Activated CD4-positive, alpha-beta memory T cell treated with anti-CD3 and anti-CD28 coated beads, Interleukin-2, amount 10 ng/mL, durations not matched to agents 7 days and 5 days (primary cell): ENCODE measurements at places on chromosomes 6 and 20. TPM values are rescaled to one million over a fixed set of nuclear protein-coding genes. Genes with fewer than 3 reads are reported as not detected.

DNA sequence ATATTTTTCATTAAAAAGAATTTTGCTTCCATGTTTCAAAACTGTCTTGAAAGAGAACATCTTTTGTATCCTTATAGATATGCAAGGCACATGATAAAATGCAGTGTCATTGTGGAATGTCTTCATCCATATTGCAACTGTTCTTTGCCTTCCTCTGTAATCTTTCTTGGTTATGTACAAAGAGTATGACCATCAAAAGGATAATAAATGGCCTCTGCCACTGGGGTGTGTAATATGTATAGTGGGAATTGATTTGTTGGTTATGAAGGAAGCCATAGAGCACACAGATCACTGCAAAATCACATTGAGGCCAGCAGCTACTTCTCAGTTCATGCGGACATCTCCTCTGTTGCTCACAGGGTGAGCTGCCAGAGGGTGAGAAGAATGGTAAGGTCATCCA is 703.5 kb downstream of the TFAP2A start:
- DNase-seq: no peak

SNX5 gene
- total RNA-seq: 236 TPM

STK4 gene
- 204 TPM for total RNA-seq

DNA sequence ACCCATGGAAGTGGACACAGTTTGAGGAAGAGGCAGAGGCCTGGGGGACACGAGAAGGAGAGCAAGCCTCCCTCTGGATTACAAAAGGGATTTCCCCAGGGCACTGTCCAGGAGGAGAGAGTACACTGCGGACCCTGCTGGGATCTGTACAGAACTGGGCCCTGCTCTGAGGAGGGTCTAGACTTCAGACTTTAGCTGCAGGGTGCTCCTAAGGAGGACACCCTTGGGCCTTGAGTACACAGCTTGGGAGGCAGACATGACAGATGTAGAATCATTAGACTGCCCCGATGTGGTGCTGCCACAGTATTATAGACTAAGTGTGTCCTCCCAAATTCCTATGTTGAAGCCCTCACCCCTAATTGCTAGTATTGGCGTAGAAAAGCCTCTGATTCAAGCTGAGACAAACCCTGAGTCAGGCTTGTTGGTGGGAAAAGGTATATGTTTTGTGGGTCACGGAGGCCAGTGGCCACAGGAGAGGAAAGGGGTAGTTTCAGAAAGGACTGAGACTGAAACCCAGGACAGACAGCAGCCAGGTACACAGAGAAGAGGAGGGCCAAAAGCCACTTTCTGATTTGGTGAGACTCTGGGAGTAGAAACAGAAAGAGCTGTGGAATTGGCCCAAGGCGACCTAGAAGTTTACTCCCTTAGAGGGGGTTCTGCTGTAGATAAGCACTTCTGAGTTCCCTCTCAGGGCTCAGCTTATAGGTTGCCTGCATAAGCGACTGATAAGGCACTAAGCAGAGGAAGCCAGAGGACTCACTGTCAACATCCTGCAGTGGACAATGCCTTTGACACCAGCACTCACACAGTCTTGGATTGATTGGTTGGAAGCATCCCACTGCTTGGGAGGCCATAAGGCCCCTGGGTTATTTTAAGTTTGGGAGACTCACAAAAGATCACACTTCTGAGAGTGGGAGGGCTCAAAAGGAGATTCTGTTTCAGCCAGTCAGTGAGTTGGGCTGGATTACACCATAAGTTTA is 16.5 kb upstream of the SH3BGRL2 start:
- DNase-seq: no peak

CAP2 gene
- not detected for total RNA-seq

CCN5 gene
- total RNA-seq: not detected

ERVFRD-1 gene
- not detected for total RNA-seq

DNA sequence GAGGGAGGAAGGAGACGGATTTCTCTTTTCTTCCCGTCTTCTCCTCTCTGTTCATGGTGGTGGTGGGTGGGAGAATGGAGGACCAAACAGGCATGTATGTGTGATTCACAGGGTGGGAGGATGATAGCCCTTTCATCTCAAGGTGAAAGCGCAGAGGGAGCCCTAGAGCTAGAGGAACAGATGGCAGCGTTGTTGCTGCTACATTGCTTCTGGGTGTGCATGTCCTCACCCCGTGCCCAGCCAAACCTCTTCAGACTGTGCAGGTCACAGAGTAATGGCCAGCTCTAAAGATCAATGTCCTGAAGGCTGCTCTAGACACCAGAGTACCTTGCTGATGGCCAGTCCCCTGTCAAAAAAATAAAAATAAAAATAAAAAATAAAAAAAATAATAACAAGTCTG is 301.8 kb downstream of the TBC1D7 start:
- no peak for DNase-seq

DNA sequence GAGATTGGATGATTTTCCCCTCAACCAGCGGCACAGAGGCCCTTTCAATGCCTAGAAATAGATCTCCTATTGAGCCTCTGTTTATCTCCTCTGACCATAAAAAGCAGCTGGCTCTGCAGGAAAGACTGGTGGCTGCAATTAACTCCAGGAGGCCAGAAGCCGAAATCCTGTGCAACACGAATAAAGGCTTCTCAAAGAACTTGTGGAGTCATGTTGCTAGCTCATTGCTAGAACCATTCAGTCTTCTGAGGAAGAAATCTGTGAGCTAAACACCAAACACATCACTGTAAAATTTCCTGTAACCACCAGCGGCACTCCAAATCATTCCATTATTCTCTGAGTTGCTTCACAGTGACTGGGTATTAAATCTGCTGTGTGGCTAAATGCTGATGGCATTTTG is 49.1 kb upstream of the TPD52L1 start:
- no peak for DNase-seq

TEAD3 gene
- 0.13 TPM for total RNA-seq

- DNase-seq: no peak
These were observed 306.1 kb downstream of the QKI start for GRCh38 chr6:163720460-163721235.

DNA sequence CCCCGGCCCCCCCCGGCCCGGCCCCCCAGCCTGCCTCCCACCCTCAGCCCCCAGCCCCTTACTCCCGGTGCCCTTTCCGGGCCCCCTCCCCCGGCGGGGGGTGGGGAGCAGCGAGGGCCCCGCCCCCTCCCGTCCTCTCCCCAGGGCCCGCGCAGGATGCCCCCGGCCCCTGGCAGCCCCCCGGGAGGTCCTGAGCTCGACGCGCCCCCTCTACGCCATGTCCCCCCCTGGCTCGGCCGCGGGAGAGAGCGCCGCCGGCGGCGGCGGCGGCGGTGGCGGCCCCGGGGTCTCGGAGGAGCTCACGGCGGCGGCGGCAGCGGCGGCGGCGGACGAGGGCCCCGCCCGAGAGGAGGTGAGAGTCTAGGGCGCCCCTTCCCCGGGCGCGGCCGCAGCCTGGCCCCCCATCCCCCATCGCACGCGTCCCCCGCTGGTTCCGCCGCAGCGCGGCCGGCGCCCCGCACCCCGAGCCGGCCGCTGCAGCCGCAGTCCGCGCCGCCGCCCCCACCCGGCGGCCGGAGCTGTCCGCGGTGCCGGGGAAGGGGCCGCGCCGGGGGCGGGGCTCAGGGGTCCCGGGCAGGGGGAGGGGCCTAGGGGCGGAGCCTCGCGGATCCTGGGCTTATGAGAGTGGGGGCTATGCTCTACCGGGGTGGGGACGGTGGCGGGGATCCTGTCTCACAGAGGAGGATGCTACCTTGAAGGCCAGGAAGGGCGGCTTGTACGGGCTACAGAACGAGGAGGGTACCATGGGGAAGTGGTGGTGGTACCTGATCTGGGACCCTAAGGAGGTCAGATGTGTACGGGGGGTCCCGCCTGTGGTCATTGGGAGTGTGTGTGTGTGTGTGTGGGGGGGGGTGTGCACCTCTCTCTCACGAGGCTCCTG is 516 bp downstream of the TMEM151B start:
- DNase-seq: no peak

SIRPB2 gene
- not detected for total RNA-seq

SENP6 gene
- total RNA-seq: 59.2 TPM

DNA sequence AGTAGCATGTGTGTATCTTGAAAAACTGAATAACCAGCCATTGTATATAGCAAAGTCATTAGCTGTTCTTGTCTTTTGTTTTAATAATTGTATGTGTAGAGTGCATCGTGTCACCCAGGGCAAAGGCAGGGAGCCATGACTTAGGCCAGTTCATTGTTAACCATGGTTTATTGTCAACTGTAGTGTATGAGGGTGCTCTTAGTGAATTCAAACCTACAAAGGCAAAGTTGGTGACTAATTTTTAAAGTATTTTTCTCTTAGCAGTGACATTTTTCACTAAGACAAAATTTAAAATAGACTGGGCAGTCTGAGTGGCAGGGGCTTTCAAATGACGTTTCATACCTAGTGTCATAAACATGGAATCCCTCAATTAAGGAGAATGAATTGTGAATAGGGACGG is 79.0 kb downstream of the TULP4 start:
- no peak for DNase-seq

MACROD2 gene
- total RNA-seq: not detected

DNA sequence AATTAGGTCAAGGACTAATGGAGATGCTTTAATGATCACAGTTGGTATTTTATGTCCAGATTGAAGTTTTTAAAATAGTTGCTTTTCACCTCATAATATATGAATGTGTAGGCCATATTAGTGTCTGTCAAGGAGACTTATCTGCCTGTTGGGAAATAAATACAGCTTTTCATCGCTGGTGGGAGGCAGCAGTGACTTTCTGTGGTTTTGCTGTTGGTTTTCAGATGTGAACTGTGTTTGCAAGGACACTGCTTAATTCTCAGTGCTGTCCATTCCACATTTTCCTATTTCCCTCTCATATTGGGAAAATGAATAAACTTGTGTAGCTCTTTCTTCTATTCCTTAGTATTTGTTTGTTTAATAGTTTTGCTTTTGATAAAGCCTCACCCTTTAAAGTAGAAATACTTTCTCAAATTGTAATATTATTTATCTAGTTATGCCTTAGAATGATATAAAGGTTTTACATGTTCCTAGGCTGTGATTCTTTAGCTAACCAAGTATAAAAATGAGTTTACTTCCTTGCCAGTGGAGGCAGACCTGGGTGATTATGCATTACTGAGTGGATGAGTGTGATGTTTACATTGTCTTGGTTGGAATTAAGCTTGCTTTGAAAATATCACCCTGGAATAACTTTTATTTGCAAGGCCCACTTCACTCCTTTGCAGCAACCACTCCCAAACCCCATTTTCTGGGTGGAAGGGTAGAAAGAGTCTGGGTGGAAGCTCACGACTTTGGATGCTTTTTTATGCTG is 3.3 kb downstream of the PLCB4 start:
- no peak for DNase-seq

- DNase-seq: peak; percentile 71
These were observed 19.7 kb downstream of the FAM217A start for GRCh38 chr6:4059115-4059777.

VNN1 gene
- total RNA-seq: not detected

GRCh38 chr6:158591134-158591809 is 31.4 kb downstream of the TMEM181 start:
- no peak for DNase-seq

- no peak for DNase-seq
These were observed 28.8 kb upstream of the SYNJ2 start for GRCh38 chr6:157952861-157953351.

- DNase-seq: no peak
These were observed 469.0 kb downstream of the CDC5L start for GRCh38 chr6:44856479-44856878.

DNA sequence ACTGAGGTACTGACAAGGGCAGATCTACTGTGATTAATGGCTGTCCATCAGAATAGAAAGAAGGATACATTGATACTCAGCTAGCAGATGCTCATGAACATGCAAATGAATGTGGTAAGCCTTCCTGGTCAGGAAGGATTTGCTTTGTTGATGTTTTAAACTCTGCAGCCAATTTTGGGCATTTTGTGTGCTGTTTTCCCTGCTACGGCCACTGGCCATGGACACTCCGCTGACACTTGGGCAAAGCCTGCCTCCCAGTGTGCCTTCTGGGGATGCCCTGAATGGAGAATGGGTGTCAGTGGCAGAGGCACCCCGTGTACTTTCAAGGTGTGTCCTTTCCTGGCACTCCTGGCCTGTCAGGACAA is 113.1 kb downstream of the SOBP start:
- DNase-seq: no peak

GRCh38 chr20:45433316-45433715 is 17.4 kb downstream of the PIGT start:
- no peak for DNase-seq

- no peak for DNase-seq
These were observed 291.6 kb downstream of the MAFB start for GRCh38 chr20:40397467-40397866.

NRN1 gene
- total RNA-seq: 4.1 TPM

- no peak for DNase-seq
These were observed 611.0 kb upstream of the MARCKS start for GRCh38 chr6:113246186-113246585.

DNA sequence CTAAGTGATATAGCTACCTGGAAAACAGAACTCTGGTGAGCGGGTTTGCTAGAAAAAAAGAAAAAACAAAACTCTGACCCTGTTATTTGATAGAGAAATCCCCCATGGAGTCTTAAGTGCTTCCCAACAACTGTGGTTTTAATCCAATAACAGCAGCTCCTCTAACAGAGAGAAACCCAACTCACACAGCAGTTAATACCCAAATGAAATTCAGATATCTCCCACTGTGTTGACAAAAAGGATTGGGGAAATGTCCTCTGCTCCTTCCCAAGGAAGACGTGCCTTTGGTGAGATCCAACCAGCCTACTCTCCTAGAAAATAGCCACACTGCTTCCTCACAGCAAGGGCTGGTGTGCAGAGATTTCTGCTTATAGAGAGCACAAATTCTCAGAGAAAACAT is 200.4 kb upstream of the FBXL4 start:
- no peak for DNase-seq

EPB41L1 gene
- not detected for total RNA-seq

DNA sequence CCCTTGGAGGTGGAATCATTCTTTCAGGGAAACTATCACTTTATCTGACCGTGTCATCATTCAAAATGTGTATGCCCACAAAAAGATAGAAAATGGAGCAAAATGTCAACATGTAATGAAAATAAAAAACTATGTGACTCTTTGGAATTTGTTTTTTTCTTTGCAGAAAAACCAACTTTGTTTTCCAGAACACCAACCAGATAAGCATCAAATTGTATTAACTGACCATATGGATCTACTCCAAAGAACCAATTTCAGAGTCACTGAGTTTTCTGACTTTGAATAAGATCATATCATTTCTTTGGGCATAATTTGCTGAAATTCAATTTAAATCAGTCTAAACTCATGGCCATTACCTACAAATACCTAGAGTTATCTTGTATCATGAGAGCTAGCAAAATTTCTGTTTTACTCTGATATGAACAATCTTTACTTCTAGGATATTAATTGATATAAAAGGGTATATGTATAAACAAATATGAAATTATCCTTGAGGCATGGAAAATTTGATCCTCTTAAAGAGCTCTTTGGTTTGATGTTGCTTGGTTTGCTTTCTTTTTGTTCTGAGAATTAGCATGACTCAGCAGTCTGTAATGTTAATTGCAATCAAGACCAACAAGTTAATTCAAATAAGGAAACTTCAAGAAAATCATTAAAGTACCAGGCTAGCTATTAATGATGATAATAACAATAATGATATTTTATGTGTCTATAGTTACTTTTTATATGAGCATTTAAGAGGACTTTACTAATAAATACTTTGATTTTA is 444.4 kb upstream of the MARCKS start:
- DNase-seq: no peak

SLC18B1 gene
- 7.7 TPM for total RNA-seq

- no peak for DNase-seq
These were observed 1.6 kb downstream of the SCAND1 start for GRCh38 chr20:35952480-35953386.

- no peak for DNase-seq
These were observed 103.6 kb downstream of the NOL4L start for GRCh38 chr20:32481311-32482142.
